Frontal cortex (tissue), 4 donors: ENCODE measurements at places on chromosomes 2 and 18. TPM values are rescaled to one million over a fixed set of nuclear protein-coding genes. Genes with fewer than 3 reads are reported as not detected.

The CABYR gene
- total RNA-seq = 24.1 TPM

The VWA3B gene
- total RNA-seq = under 0.01 TPM

The SPTBN1 gene
- 449 TPM for total RNA-seq

The USP40 gene
- 5.3 TPM for total RNA-seq

The RNF125 gene
- total RNA-seq = 2.0 TPM

The TRIM54 gene
- total RNA-seq = not detected

The HAAO gene
- 0.82 TPM for total RNA-seq

The RPRM gene
- 154 TPM for total RNA-seq

The CNOT11 gene
- 14.3 TPM for total RNA-seq

The KCNJ3 gene
- total RNA-seq = 13.9 TPM

The ZDBF2 gene
- 31.4 TPM for total RNA-seq

The SPDYA gene
- 0.82 TPM for total RNA-seq

The G6PC2 gene
- total RNA-seq = not detected

The TUBA4B gene
- not detected for total RNA-seq

The FOXI3 gene
- total RNA-seq = 0.41 TPM

The TLK1 gene
- 13.5 TPM for total RNA-seq

The CACNB4 gene
- 42.4 TPM for total RNA-seq

The TDRD15 gene
- total RNA-seq = under 0.01 TPM

The EIF4E2 gene
- total RNA-seq = 38.3 TPM

The C1QL2 gene
- total RNA-seq = 0.41 TPM

The NDUFS1 gene
- 86.8 TPM for total RNA-seq

The SERPINB3 gene
- total RNA-seq = not detected

The SOX11 gene
- 345 TPM for total RNA-seq

The DNAJC27 gene
- total RNA-seq = 13.0 TPM

The AKAIN1 gene
- total RNA-seq = 4.5 TPM

The INPP1 gene
- 11.0 TPM for total RNA-seq

The FAM237A gene
- not detected for total RNA-seq

The VAMP5 gene
- 3.3 TPM for total RNA-seq
